ENCODE measurements at places on chromosomes 5 and 9. TPM values are rescaled to one million over a fixed set of nuclear protein-coding genes. Genes with fewer than 3 reads are reported as not detected.

DNA sequence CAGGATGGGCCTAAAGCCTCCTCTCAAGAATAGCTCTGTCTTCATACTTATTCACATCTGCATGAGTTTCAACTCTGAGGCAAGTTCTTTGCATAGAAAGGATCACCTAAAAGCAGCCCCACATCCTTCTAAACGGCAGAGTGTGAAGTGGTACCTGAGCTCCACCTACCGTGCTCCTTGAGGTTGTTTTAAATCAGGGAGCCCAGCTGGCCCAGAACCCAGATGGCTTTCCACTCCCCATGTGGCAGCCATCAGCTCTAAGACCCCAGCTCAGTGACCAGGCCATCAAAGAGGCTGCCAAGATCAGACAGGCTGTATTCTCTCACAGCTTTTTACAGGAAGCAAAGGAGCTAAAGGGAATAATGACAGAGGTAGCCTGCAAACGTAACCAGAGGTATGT is 299.3 kb downstream of the RASEF start:
- H3K27ac ChIP-seq: no peak overlapping the region
- H3K27me3 ChIP-seq: no peaks in the 10 kb centered on the region
- no peaks in the 10 kb centered on the region for H3K36me3 ChIP-seq
- no peak overlapping the region for H3K4me3 ChIP-seq

DNA sequence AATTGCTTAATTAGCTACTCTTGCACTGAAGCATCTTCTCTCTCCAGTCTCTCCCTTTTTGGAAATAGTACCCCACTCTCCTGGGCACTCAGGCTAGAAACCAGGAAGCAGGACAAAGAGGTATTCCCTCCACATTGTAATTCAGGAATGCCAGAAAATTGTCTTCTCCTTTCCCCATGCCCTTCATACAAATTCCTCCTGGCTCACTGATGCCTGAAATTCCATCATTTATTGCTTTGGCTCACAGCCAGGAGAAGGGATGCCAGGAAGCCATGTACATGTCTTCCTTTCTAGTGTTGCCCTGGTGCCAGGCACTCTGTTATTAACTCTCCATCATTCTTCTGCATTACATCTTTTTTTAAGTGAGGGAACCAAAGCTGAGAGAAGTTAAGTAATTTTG is 716.5 kb upstream of the C9orf72 start:
- H3K27ac ChIP-seq: no peak overlapping the region
- H3K36me3 ChIP-seq: no peaks in the 10 kb centered on the region
- H3K4me1 ChIP-seq: no peaks in the 10 kb centered on the region
- DNase-seq: no peak
- H3K4me3 ChIP-seq: no peak overlapping the region

DNA sequence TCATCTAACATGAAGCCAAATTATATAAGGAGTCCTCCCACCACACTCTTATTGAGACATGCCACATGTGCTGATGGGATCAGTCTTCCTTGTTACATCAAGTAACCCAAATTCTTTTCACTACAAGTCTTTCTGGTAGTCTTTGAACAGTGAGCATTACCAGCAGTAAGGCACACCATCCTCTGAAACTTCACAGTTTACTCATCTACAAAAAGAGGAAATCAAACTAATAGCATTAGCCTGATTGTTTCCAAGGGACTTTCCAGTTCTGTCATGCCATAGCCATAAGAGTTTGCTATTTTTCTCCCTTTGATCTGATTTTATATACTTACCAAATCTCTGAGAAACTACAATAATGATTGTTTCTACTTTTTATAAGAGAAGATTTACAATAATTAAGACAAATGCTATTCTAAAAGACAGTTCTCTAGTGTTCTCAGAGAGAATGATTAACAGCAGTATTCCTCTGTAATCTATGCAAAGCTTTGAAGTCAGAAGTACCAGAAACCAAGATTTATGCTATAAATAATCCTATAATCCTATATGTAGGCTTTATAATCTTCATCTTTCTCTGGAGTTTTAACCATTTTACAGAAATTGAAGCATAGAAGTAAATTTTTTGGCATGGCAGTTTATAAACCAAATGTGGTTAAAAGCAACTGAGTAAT is 166.2 kb upstream of the ACO1 start:
- no peak overlapping the region for H3K27ac ChIP-seq
- no peaks in the 10 kb centered on the region for H3K36me3 ChIP-seq
- H3K27me3 ChIP-seq: no peaks in the 10 kb centered on the region
- no peaks in the 10 kb centered on the region for H3K4me1 ChIP-seq
- H3K4me3 ChIP-seq: no peak overlapping the region

DNA sequence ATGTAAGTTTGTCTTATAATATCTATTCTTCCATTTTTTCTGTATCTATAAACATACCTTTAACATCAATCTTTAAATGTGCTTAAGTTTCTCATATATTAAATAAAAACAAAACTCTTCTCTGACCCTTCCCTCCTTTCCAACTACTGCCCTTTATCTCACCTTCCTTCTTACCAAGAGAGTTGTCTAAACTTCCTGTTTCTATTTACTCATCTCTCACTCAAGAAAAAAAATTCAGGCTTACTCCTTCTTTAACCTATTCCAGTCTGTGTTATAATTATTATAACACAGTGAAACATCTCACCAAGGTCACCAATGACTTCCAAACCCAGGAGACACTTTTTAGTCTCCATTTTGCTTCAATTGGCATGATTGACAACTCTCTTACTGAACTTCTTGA is 140.9 kb downstream of the CCDC171 start:
- no peaks in the 10 kb centered on the region for H3K27me3 ChIP-seq
- DNase-seq: no peak
- H3K4me1 ChIP-seq: no peaks in the 10 kb centered on the region
- H3K36me3 ChIP-seq: no peaks in the 10 kb centered on the region
- no peak overlapping the region for H3K4me3 ChIP-seq
- no peak overlapping the region for H3K27ac ChIP-seq

DNA sequence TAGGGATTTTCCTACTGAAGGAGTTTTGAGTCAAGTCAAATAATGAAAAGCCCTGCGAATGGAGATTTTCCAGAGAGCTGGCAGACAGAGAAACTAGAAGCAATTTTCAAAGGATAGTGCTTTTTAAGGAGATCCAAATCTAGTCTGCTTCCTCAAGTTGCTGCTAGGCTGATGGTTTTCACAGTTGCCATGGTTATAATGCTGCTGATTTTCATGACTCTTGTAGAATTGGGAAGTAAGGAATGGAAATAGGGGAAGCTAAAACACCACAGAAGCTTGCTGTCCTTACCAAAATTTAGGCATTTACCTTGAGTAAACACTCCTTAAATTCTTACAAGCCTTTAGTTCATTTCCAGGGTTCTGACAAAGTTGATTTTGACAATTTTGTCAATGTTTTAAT is 30.1 kb upstream of the HAPLN1 start:
- no peak overlapping the region for H3K4me3 ChIP-seq
- H3K36me3 ChIP-seq: no peaks in the 10 kb centered on the region
- H3K27ac ChIP-seq: no peak overlapping the region
- no peak for DNase-seq
- H3K4me1 ChIP-seq: no peaks in the 10 kb centered on the region
- H3K27me3 ChIP-seq: no peaks in the 10 kb centered on the region

DNA sequence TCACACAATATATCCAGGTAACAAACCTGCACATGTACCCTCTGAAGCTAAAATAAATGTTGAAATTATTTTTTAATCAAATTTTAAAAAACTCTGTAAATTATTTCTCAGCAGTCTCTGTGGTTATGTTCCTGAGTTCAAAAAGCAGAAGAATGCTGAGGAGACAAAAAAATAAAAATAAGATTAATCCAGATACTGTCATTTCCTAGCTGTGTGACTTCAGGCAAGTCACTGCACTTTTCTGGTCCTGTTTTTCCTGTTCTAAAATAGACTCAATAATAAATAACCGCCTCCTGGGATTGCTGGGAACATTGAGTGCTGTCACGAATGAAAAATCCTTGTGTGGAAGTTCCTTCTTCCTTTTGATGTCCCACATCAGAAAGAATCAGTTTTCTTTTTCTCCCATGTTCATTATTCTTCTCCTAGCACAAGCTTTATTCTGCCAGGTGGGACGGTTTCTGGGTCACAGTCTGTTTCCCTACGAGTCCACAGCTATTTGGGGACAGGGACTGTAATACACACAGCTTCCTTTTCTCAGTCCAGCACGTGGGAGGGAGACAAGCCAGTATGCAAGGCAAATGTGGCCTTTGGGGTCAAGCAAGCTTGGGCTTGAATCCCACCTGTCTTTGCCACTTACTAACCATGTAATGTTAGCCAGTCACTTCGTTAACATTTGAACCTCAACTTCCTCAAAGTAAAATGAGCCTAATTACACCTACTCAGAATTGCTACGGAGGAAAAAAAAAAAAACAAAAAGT is 156.9 kb downstream of the TRIM32 start:
- H3K4me1 ChIP-seq: no peaks in the 10 kb centered on the region
- DNase-seq: no peak
- no peak overlapping the region for H3K27ac ChIP-seq
- no peaks in the 10 kb centered on the region for H3K27me3 ChIP-seq

DNA sequence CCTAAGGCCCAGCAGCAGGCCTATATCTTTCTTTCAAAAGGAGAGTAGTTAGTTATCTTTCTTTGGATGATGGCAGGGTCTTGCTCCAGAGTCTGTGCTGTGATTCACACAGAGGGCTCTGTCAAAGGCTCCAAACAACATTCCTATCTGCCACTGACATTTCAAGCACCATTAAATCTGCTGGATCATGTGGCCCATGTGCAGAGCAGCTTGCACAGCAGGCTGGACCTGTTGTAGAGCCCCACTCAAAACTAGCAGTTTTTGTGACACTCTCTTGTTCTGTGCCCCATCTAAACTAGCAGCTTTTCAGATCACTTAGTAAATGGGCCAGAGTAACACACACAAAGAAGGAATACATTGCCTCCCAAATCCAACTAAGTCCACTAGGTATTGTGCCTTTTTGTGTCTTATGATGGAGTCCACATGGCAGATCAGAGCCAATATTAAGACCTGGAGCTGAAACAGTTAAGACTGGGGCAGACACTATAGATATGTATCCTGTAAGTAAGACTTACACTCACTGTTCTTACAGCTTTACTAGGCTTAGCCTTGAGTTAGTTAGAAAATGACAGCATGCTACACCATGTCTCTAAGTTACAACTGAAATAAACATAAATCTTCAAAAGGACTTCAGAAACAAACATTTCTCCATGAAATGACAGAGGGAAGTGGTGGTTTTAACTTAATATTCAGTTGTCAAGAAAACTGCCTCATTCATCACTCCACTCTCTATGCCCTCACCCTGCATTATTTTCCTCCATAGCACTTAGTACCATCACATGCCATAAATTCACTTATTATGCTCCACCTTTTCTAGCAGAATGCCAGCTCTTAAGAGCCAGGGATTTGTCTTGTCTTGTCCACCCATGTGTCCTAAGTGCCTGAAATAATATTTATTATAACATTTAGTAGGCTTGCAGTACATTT is 400.9 kb downstream of the RAB3C start:
- no peak for DNase-seq
- peaks cover 11% of the 10 kb centered on the region for H3K4me1 ChIP-seq
- no peak overlapping the region for H3K4me3 ChIP-seq
- H3K36me3 ChIP-seq: peaks cover 80% of the 10 kb centered on the region

- no peak for DNase-seq
- H3K4me3 ChIP-seq: no peak overlapping the region
- H3K36me3 ChIP-seq: no peaks in the 10 kb centered on the region
- no peak overlapping the region for H3K27ac ChIP-seq
- peaks cover 4% of the 10 kb centered on the region for H3K4me1 ChIP-seq
Observed at GRCh38 chr9:18976221-18976708, 56.7 kb downstream of the SAXO1 start.

DNA sequence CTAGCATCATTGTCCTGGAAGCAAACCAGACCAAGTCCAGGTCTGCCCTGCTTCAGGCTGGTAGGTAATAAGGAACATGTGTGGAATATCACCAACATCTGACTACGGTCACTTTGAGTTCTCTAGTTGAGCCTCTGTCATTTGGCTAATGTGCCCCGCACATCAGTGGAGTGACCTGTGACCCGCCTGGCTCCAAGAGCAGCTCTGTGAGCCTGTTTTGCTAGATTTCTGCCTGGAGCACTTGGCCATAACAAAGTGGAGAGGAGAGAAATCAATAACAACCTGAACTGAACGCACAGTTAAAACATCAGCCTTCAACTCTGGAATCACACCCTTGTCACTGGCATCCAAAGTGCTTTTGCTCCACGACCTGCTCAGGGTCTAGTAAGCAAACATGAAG is 115.7 kb downstream of the PPP2R2B start:
- no peak overlapping the region for H3K4me3 ChIP-seq
- no peak for DNase-seq
- no peak overlapping the region for H3K27ac ChIP-seq
- H3K4me1 ChIP-seq: peaks cover 3% of the 10 kb centered on the region

DNA sequence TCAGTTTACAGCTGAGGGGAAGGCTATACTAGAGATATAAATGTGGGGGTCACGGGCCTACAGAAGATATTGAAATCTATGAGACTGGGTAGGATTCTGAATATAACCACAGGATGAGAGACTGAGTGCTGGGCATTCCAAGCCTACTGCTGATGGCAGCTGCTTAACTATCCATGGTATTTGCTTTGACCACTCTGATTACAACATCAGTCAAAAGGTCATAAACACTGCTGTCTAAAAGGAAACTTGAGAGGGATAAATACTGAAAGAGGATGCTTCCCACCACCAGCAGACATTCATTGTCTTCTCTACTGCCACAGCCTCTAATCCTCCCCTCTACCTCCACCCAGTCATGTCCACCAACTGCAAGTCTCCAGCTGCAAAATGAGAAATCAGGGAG is 3.8 kb downstream of the ZNF622 start:
- peak overlapping the region; percentile 15 for H3K4me3 ChIP-seq
- no peak overlapping the region for H3K27ac ChIP-seq
- DNase-seq: no peak

DNA sequence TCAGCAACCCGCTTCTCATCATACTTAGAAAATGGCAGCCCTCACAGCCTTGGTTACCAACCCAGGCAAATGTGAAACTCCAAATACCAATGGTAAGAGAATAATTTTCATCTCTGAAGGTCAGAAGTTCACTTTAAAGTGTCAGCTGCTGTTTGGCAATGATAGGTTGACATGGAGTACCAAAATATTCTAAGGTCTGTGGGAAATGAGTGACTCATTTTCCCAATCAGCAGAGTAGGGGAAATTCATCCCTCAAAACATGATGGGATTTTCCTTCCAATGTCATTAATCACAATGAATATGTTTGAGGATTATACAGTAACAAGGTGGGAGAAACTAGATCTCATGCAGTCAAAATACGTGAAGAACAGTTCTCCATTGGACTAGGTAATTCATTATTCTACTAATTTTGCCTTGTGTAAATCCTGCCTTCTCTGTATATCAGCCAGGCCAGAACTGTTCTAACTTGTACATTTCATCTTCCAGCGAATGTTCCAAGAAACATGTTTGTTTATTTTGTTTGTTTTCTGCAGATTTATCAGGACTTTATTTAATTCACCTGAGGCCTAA is 53.1 kb upstream of the ERBIN start:
- no peak overlapping the region for H3K4me3 ChIP-seq
- no peak overlapping the region for H3K27ac ChIP-seq
- H3K4me1 ChIP-seq: no peaks in the 10 kb centered on the region
- no peaks in the 10 kb centered on the region for H3K36me3 ChIP-seq
- no peaks in the 10 kb centered on the region for H3K27me3 ChIP-seq
- DNase-seq: no peak

- H3K27ac ChIP-seq: no peak overlapping the region
- peaks cover 28% of the 10 kb centered on the region for H3K27me3 ChIP-seq
- H3K4me1 ChIP-seq: peaks cover 18% of the 10 kb centered on the region
- no peaks in the 10 kb centered on the region for H3K36me3 ChIP-seq
- no peak overlapping the region for H3K4me3 ChIP-seq
- DNase-seq: no peak
Observed at GRCh38 chr5:77146896-77147295, 59.8 kb upstream of the ZBED3 start.

ALDH1A1 gene
- total RNA-seq: not detected

- H3K4me1 ChIP-seq: no peaks in the 10 kb centered on the region
- no peak overlapping the region for H3K27ac ChIP-seq
- H3K27me3 ChIP-seq: no peaks in the 10 kb centered on the region
- H3K36me3 ChIP-seq: no peaks in the 10 kb centered on the region
Observed at GRCh38 chr5:153460421-153460820, 30.0 kb upstream of the GRIA1 start.

Data from activated T-helper 2 cell treated with anti-CD3 and anti-CD28 coated beads, Interferon-gamma antibody, Interleukin-2, Interleukin-4, amounts not matched to agents 10 μg/mL and 5 μg/mL and 100 μg/mL, durations not matched to agents 14 hours and 24 hours and 36 hours (primary cell).